ENCODE measurements at places on chromosomes 16 and 17. TPM values are rescaled to one million over a fixed set of nuclear protein-coding genes. Genes with fewer than 3 reads are reported as not detected.
A peak's percentile ranks its signal among the peaks of the same experiment; 100 is the strongest.

DNA sequence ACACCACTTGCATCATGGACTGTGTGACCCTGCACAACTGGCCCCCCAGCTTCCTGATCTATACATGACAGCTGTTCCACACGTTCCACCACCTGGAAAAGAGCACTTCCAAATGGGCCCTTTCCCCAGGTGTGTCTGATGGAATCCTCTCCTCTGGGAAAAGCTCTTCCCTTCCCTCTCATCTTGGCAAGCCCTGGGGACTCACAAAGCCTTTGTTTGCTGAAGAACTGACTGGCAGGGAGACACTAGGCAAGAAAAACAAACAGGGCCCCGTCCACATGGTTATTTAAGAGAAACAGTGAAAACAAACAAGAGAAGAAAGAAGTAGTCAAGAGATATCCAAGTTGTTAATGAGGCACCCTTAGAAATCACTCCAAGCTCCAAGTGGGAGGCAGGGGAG, 52.6 kb downstream of the C16orf95 start:
- DNase-seq = no peak

- peak; percentile 60 for DNase-seq
Measured at GRCh38 chr16:24685539-24686432, 43.7 kb upstream of the TNRC6A start.

DNA sequence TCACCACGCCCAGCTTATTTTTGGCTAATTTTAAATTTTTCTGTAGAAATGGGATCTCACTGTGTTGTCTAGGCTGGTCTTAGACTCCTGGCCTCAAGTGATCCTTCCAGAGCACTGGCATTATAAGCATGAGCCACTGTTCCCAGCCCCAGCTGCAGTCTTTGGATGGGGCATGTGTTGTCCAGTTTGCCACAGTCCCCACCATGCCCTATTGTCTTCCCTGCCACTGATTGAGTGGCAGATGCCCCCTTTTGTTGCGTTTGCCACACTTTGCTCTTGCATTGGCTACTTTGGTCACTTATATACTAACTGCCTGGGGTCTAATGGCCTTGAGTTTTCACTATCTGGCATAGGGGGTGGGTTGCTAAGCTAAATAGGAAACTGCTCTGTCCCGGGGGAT, 60.8 kb downstream of the ABCC1 start:
- no peak for DNase-seq

Gene UMOD
- not detected for total RNA-seq

GRCh38 chr17:9520649-9521048, 55.0 kb downstream of the STX8 start:
- DNase-seq = no peak

- no peak for DNase-seq
Measured at GRCh38 chr16:53224951-53225533, 170.3 kb downstream of the CHD9 start.

- DNase-seq = no peak
Measured at GRCh38 chr17:51346218-51346982, 86.1 kb downstream of the UTP18 start.

DNA sequence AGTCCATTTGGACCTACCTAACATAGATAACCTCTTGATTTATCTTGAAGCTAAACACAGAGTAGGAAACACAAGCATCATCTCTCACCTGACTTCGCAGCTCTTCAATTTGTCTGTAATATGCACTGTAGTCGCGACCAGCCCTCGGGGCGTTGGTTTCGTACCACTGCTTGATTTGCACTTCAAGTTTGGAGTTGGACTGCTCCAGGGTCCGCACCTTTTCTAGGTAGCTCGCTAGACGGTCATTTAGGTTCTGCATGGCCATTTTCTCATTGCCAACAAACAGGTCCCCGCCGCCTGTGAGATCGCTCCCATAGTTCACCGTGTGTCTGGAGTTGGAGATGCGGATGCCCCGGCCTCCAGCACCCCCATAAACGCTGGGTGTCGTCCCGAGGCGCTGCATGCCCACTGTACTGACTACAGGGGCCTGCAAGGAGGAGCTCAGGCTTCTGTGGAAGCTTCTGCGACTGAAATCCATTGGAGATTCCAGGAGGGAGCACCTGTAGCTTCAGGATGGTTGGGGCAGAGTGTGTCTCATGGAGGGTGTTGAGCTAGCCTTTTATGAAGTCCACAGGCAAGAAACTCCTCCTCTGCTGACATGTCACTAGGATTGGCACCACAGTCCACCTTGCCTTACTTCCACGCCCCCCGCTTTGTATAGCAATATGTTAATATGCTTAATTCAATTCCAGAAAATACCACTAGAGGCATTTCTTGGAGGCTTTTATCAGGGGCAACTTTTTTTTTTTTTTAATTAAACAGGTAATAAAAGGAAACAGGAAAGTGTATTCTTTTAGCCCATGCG, at the start of gene KRT20:
Gene KRT20, minus strand, starts transcription at position 535 of the 805 bp plus-strand sequence. Its CDS starts 57 bp downstream, at position 478.
- no peak for DNase-seq

GRCh38 chr16:67084345-67085028, 25.3 kb upstream of the PHAF1 start:
- DNase-seq = no peak

Gene AKAP10
- total RNA-seq = 24.9 TPM

- no peak for DNase-seq
Measured at GRCh38 chr17:18122990-18123753, 14.6 kb downstream of the MYO15A start.

DNA sequence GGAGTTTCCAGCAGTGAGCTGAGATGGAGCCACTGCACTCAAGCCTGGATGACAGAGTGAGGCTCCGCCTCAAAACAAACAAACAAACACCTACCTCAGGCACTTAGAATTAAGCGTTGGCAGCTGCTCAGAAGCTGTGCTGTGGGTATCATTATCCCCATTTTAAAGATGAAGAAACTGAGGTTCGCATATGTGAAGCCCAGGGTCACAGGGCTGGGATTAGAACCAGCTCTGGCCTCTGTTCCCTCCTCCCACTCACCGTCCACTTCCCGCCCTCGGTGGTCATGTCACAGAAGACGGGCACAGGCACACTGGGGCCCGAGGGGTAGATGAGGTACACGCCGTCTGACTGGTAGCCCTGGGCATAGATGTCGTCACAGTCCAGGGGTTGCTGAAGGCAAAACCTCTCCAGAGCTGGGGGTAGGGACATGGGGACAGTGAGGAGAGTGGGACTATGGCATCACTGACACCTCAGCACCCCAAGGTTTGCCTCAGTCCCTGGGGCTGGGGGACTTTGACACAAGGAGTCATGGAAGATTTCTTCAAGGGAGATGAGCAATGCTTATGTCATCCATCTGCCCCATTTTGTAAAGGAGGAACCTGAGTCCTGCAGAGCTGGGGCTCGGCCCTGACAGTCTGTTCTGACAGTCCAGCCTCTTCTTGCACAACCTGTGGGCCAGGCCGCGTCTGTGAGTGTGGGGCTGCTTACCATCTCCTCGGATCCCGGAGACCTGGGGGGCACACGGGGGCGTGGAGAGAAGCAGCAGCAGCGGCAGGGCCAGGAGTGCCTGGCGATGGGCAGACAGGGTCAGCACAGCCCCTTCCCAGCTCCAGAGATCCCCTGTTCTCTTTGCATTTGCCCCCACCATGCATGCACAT, 700 bp downstream of the MFAP4 start:
- no peak for DNase-seq
